Foreskin melanocyte (primary cell): ENCODE measurements at places on chromosomes 2 and 18.

DNA sequence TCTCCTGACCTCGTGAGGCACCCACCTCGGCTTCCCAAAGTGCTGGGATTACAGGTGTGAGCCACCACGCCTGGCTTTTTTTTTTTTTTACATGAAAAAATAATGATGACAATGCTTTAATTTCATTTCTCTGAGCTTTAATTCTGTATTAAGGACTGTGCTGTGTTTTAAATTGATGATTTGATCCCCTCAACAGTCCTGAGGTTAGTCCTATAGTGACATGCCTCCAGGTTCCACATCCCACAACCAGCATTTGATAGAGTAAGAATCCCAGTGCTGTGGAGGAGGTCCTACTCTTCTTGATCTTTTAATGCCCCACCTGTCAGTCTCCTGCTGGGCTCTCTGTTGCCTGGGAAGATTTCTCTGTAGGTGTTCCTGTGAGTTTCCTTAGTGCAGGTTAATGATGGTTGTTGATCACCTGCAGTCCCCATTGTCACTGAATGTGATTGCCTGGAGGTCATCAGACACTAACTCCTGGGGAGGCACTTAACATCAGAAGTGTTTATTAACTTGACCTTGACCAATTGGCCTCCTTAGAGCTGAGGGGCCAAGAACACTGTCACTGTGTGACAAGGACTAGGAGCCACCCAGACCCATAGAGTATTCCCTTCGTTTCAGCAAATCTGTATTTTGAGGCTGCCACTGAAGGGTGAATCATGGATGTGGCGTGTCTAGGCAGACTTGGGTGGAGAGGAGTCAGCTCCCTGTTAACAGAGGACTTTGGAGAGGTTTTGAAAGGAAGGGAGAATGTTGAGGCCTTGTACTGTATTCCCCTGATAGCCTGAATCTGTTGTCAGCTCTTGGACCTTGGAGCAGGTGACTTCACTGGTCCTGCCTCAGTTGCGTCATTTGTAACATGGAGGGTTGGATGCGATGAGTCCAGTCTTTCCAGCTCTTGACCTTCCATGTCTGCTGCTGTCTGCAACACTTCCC, 11.5 kb downstream of the ASAP2 start:
- no peak for DNase-seq

DNA sequence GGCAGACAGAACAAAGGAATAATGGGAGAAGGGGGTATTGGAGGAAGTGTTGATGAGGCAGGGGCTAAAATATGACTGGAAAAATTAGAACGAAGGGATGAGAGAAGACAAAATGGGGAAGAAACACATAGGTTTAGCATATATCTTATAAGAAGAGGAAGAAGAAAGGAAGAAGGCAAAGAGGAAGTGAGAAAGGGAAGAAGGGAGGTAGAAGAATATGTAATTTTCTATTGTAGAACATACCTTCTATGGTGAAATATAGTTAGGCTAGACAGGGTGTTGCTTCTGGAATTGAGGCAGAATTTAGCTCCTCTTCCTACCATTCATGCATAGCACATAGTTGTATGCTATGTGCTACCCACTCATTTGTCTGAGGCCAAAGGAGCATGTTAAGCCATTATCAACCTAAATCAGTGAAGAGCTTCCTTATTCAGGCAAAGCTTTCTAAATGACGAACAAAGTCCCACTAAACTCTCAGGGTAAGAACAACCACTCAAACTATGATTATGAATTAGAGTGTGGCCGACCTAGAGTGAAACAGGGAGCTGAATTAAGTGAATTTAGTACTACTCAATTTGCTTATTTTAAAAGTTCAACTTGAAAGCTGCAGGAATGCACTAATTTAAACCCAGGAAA, 180.9 kb upstream of the GALNT5 start:
- DNase-seq, result no peak

DNA sequence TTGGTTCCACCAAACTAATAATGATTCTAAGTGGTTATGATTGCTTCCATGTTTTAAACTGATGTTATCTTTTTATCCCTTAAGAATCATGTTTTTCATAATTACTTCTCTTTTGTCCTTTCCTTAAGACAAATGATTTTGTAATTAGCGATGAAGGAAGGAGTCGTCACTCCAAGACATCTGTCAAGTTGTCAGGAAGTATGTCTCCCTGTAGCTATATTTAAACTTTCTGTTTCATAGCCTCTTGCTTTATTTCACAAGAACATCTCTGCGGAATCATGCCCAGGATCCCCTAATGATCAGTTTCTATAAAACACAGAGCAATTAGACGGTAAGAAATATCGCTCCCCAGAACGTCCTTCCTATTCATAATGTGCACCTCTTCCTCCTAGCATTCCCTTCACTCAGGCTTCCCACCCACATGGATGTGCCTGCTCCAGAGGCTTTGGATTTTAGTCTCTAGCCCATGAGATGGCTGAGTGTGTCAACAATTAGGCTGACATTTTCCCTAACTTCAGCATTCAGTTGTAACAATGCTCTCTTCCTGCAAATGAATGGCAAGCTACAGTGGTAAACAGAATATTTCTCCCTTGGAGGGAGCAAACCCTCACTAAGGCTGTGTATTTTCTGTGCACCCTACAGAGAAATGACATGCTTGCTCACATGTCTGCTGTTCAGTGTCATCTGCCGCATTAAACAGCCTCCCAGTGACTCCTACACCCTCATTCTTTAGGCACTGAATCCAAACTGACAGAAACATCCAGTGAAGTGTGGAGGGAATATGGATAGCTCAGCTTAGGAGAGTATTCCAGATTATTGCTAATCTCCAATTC, 879.6 kb upstream of the CELF4 start:
- DNase-seq, result no peak

DNA sequence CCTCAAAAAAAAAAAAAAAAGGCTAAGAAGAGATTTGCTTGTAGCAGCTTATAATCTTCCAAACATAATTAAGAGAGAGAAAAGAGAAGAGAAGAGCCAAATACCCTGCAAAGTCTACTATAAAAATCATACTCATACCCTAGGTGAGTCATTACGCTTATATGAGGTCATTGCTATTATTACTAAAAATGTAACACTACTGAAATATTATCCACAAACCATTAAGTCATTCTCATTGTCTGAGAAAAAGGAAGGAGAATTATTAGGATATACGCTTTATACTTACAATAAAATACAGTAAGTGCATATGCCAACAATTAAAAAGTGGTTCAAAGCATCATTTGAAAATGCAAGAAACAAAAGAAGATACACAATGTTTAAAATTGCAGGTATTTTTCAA, 66.5 kb downstream of the COLEC12 start:
- DNase-seq, result no peak

DNA sequence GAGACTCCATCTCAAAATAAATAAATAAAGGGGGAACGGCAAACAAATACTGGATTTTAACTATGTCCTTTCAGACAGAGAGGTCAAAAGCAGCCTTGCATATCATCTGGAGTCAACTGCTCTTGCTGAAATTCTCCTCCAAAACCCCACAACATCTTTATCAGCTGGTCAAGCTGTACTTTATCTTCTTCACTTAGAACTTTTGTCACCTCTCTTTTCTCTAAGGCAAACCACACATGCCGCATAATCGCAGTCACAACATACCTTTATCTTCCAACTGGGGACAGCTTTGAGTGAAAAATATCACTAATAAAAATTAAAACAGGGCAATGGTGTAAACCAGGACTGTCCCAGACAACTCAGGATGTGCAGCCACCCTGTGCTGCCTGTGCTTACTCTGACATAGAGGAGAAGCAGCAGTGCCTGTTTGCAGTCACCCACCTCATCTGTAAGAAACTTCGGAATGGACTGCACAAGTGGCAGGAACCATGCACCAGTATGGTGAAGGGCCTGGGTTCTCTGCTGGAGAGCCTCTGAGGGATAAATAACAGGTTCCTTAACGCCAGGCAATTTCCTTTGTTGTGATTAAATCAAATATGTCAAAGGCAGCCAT, 6.2 kb downstream of the MPPE1 start:
- DNase-seq, result no peak

- DNase-seq, result no peak
Observed at GRCh38 chr2:172480301-172481218, 53.2 kb downstream of the ITGA6 start.

DNA sequence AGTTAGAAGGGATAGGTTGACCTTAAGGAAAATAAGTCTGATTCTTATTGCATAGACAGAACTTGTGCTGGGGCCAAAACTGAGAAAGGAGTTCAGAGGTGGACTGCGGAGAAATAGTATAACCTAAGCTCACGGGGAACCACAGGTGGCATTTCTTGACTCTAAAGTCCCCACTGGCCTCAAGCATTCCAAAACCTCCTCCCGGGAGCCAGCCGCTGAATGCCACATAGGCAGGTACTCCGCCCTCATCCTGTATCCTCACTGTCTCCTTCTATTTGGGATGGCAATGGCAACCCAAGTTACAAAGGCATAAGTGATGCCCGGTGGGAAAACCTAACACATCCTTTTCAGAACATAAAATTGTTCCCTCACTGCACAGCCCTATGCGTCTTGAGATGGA, 173.0 kb downstream of the SP3 start:
- DNase-seq, result no peak

DNA sequence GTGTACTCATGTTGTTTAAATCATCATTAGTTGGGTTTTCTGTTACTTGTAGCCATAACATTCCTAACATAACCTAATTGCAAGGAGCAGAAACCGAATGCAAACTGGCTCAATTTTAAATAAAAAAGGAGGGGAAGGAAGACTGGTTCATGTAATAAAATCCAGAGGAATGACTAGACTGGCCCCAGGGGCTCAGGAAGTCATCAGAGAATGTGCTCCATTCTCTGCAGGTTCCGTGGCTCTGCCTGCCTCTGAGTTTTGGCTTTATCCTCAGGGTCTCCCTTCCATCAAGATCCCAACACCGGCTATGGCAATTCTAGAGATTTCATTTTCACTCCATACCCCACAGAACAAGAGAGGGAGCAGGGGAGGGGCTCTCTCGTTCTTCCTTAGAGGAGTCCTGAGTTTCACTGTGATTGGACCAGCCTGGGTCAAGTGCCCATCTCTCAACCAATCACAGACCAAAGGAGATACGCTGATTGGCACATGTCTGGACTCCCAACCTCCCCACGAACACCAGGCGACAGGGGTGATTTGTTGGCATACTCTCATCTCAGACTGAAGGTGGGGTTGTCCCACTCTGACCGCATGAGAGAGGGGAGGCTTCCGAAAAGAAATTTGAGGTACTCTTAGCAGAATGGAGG, 64.8 kb downstream of the NPPC start:
- peak; percentile 19 for DNase-seq

DNA sequence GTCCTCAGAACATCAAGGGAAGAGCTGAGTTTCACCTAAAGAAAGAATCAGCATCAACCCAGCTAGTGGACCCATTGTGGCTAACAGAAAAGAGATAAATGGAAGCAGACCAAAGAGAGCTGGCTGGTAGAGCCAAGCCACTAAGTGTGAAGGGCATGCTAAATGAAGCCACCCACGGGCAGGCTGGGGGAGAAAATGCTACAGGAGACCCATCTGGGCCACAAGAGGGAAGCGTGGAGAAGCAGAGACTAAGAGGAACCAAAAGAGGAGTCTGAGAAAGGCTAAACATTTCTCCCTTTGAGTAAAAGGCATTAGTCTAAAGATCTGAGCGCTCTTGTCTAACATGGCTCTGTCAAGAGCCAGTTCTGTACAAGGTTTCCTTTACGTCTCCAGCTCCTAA, 15.8 kb downstream of the CWC22 start:
- no peak for DNase-seq

GRCh38 chr18:36188916-36189315, 1.6 kb downstream of the MOCOS start:
- no peak for DNase-seq

DNA sequence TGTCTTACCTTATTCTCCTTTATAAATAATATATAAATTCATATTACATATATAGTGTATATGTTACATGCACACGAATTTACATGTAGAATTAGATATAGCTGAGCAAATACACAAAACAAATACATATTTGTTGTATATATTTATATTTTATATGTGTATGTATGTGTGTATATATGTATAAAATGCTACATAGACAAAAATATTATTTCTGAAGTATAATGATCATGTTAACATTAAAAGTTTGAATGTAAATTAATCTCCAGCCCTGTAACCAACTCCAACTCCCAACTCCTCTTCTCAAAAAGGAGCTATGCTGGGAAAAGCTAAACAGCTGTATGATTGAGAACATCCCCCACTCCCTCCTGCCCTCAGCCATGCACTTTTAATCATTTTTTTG, 42.7 kb upstream of the RND3 start:
- no peak for DNase-seq

GRCh38 chr2:68824831-68825230, 46.4 kb downstream of the BMP10 start:
- no peak for DNase-seq

DNA sequence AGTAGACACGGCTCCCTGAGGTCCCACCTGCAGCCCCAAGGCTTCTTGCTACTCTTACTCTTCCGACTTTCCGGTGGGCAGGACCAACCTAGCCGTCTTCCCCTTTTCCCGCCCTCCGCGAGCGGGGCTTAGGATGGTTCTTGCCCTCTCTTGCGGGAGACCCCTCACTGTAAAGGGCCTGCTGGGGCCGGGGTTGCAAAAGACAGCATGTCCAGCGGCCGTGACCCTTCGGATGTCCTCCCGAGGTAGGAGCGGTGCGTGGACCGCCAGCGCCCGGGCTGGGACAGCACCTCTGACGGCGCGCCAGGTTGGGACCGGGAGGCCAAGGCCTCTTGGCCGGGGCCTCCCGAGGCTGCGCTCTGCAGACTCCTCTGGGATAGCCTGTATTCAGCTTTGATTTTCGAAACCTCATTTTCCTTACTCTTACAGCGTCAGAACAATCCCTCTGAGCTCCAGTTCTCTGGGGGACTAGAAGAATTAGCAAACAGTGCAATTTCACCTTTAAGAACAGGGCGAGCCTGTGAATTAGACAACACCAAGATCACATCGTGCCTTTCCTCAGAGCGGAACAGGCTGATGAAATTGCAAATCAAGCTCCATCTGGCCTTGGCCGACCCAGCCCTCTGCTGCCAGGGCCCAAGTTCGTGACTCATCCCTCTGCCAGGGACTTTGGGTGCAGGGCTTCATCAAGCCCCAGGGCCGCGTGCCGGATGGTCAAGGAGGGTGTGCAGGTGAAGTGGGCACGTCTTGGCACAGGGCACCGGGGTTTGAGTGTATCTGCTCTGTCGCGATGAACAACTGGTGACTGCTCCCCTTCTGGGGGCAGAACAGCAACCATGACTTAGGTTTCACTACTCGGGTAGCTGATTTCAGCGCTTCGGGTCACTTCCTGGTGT, 777 bp downstream of the MOCOS start:
- no peak for DNase-seq

GRCh38 chr2:29130295-29130694, 15.1 kb downstream of the CLIP4 start:
- DNase-seq, result no peak

- peak; percentile 20 for DNase-seq
Observed at GRCh38 chr2:224837558-224837957, 121.4 kb upstream of the CCDC195 start.
